ENCODE measurements at places on chromosomes 5 and 9.

GRCh38 chr5:168691891-168692290 is 112.7 kb upstream of the PANK3 start:
- DNase-seq = no peak

- no peak for DNase-seq
Observed at GRCh38 chr5:179269781-179270543, 75.3 kb downstream of the ADAMTS2 start.

GRCh38 chr5:135738564-135738875 is 95.9 kb upstream of the SLC25A48 start:
- no peak for DNase-seq

DNA sequence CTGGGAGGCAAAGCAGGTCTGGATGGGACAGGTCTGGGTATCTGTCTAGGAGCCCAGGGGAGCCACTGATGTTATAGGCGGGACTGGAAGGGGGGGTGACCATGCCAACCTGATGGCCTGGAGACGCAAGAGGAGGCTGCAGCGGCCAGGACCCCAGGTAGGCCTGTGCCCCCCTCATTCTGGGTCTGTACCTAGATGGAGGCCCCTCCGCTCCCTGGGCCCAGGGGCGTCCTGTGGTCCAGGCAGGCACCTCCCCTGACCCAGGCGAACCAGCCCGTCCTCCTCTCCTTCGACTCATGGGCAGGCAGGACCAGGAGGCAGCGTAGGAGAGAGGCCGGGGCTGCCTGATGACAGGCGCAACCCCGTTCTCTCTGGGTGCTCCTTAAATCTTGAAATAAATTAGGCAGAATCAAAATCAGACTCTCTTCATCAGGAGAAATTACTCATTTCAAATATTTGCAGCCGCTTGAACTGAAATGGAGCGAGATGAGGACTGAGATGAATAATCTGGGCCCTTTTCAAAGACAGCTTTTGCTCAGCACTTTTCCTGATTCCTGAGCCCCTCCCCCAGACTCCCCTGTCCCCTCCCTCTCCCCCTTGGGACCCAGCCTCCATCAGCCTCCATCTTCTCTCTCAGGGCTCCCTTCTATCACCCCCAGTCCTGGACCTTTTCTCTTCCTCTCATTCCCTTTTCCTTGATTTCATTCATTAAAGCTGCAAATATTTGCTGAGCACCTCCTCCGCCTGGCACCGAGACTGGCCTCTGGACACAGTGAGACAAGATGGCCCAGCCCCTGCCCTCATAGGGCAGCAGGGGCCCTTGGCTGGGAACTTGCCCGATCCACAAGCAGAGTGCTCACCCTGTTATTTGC is 46.8 kb upstream of the IER5L start:
- DNase-seq = no peak

DNA sequence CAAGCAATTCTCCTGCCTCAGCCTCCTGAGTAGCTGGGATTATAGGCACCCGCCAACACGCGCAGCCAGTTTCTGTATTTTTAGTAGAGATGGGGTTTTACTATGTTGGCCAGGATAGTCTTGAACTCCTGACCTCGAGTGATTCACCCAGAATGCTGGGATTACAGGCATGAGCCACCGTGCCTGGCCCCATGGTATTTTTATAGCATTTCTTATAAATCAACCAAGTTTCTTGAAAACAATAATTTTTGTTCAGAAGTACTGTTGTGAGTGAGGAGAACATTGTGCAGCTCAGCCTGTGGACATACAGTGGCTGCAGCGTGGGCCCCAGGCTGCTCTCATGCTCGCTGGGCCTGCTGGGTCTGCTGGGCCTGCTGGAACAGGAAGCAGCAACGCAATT is 45.3 kb downstream of the MAP1B start:
- DNase-seq = no peak

DNA sequence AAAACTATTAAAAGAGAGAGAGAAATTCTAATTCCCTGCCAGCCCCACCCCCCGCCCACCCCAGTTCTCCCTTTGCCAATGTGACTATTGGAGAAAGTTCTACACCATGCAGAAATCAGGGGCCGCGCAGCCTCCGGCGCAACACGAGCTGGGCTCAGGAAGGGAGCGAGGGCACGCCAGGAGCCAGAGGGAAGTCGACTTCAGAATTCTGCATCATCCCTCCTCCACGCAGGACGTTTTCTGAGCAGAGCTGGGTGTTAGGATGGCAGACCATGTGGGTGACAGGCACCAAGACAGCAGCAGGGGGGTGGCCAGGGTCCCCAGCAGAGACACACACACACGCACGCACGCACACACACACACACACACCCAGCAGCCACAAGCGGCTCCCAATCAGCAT is 72.6 kb downstream of the PTCH1 start:
- no peak for DNase-seq
